Stimulated activated CD8-positive, alpha-beta memory T cell treated with anti-CD3 and anti-CD28 coated beads, Interleukin-15, amount 100 ng/mL, for 1 hour (primary cell): ENCODE measurements at places on chromosomes 5 and 9.

DNA sequence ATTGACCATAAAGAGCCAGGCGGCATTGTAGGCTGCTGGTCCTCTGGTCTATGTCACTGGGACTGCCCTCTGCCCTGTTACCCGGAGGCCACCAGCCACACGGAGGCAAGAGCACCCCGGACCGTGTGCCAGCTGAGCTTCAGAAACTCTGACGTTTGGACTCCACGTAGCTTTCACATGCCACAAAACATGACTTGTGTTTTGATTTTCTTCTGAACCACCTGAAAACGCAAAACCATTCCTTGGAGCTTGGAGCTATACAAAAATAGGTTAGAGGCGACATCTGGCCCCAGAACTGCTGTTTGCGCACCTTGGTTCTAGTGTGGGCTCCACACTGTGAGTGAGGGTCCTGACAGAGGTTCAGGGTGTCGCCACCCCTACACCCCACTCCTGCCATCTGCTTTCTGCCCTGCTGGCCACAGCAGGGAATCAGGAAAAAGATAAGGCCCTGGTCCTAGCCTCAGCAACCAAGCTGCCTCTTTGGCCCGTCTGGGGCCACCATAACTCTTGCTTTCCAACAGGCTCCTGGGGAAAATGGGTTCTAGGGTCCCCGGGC, 151.3 kb upstream of the IRX2 start:
- DNase-seq = no peak

DNA sequence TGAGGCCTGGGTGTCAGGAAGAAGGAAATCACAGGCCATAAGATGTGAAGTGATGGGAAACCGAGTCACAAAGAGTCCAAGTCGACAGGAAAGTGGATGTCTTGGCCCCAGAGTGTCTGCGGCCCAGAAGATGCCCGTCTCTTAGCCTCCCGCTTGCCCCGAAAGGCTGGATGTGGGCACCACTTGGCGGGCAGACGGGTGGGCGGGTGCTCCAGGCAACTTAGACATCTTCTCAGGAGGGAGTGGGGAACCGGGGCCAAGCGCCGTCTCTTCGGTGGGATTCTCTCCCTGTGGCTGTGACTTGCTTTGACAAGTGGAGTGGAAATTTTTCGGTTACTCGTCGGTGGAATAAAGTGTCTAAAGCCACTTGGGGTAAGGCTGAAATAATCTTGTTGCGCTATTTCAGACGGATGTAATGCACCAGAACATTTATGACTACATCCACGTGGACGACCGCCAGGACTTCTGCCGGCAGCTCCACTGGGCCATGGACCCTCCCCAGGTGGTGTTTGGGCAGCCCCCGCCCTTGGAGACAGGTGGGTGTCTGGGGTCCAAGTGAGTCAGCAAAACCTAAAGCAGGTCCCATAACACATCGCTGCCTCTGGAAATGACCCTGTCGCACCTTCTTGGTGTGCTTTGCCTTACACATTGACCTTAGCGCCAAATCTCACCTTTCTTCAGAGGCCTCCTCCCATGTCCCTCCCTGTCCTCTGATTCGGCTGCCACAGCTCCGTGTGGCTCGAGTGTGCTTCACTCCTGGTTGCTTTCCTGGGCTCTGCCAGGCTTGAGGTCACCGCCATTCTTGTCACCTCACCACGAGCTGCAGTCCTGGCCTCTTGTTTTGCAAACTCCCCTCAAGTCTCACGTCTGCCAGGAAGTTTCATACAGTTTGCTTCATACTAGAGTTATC, 20.4 kb upstream of the EXOC3 start:
- DNase-seq = no peak

- no peak for DNase-seq
Observed at GRCh38 chr5:40402007-40402364, 277.7 kb upstream of the PTGER4 start.

GRCh38 chr5:59724482-59725391, 168.8 kb downstream of the PDE4D start:
- no peak for DNase-seq

- DNase-seq = no peak
Observed at GRCh38 chr5:158958021-158958994, 141.4 kb downstream of the EBF1 start.

DNA sequence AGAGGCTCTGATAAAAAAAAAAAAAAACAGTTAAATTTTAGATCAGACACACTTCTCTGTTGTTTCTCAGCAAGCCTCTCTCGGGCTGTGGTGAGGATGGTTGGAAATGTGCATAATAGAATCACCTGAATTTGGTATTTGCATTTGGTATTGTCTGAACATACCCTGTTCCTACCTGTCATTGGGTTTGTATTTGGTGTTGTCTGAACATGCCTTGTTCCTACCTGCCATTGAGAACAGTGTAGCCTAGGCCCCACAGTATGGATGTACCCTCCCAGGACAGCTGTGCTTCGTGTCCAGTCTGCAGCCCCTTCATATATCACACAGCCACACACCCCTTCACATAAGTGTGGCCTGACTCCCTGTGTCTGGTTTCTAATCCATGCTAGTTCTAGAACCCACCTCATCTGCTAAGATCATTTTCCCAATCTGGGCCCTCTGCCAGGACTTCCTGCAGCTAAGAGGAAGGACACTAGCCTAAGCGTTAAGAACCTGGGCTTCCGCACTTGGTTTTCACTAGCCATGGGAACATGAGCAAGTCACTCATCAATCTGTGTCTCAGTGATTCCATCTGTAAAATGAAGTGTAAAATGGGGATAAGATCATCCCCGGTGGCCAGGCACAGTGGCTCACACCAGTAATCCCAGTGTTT, 49.2 kb downstream of the ITGA2 start:
- no peak for DNase-seq

- no peak for DNase-seq
Observed at GRCh38 chr9:136495238-136495800, 12.5 kb upstream of the SEC16A start.

- no peak for DNase-seq
Observed at GRCh38 chr5:95988877-95989276, 27.2 kb upstream of the ELL2 start.

GRCh38 chr5:33282696-33283095, 158.1 kb upstream of the TARS1 start:
- no peak for DNase-seq

DNA sequence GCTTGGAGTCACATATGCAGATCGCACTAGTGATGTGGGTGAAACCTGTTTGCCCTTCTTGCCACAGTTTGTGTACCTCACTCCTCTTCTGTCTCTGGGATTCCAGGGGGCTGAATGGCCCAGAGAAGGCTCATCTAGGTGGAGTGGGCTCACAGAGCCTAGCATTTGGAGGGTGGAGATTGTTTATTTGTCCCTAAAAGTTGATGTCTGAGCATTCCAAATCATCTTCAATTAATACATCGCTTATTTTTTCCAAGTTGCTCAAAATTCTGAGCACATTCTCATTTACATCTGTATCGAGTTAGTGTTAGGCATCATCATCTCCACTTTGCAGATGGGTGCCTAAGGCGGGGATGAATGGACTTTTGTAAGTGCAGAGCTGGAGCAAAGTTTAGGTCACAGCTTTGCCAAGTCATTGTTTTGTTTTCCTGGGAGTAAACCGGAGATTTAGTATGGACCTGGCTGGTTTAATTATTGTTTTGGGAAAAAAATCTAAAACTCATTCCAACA, 2.0 kb downstream of the ABL1 start:
- DNase-seq = no peak
